SK-N-MC (cell line): ENCODE measurements at places on chromosomes 4 and X.

GRCh38 chr4:139865537-139865936 is 199.9 kb downstream of the MGST2 start:
- no peak for DNase-seq

DNA sequence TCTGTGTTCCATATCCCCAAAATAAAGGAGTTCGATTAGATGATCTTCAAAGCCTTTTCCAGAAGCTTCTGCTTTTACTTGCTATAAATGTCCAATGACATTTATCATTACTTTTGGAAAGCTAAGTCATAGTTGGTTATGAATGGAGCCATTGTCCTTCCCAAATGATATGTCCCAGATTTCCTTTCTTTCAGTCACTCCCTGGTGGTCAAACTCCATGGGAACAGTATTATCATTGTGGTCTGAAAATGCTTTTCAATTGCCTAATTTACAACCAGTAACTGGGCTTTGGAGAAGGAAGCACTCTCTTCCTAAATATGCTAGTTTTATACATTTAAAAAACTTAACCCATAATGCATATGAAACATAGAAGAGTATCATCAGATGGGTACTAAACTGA is 571.5 kb upstream of the AMOT start:
- no peak for DNase-seq

DNA sequence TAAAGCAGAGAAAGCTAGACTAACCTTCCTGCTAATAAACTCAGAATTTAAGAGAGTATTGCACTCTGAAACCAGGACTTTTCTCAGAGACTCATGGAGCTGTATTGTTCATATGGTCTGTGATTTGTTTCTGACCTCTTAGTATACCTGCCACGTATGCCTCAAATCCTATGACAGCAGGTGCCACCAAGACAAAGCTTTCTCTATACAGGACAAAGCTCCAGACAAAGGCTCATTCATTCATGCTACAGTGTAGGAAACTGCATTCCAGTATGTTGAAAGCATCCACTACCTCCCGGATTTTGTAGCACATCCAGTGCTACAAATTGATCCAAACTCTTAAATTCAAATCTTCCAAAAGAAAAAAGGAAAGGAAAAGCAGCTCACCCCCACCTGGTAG is 178.3 kb downstream of the CHIC2 start:
- DNase-seq, result no peak

DNA sequence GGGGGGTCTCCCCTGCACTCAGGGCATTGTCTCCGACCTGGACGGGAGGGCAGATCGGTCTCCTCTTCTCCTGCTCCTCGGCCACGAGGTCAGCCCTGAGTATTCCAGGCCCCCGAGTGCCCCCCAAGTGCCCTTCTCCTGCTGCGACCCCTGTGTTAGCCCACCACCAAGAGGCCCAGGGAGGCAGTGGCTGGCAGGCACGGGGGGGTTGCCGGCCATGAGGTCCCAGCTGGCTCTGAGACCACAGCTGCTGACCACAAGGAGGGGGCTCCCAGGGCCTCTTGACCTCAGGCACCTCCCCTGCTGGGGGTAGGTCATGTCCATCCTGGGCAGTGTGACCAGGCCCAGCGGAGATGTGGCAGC is 186.1 kb upstream of the PSAPL1 start:
- no peak for DNase-seq

DNA sequence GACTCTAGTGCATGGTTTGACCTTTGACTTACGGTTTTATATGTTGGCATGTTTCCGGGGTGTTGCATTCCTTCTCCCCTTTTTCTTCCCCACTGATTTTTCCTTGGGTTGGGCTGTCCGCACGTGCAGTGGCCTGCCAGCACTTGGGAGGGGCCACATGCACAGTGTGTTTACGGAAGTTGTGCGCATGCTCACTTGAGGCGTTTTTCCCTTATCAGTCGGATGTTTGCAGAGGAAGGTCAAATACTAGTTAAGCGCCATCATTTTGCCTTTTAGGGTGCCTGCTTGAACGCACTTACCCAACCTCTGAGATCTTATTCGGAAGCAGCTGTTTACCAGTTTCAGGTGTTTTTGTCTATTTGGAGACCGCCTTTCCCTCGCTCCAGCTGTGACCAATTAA is 653.9 kb upstream of the AADAT start:
- DNase-seq, result no peak

DNA sequence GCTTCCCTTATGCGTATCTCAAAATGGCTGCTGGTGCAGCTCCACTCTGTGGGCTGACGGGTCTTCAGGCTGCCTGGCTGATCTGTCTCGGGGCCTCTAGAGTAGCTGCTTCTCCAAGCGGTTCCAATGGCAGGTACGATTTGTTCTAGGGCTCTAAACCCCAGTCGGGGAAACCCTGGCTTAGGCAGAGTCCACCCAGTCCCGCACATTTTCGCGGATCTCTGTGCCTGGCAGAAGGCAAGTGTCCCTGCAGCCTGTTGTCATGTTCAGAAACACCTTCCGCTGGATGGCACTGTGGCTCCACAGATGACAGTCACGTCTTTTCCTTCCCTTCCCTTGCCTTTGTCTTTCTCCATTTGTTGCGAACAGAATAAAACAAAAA is 54.4 kb downstream of the NBDY start:
- DNase-seq, result no peak

- no peak for DNase-seq
Measured at GRCh38 chrX:45358392-45358791, 157.7 kb upstream of the DIPK2B start.

DNA sequence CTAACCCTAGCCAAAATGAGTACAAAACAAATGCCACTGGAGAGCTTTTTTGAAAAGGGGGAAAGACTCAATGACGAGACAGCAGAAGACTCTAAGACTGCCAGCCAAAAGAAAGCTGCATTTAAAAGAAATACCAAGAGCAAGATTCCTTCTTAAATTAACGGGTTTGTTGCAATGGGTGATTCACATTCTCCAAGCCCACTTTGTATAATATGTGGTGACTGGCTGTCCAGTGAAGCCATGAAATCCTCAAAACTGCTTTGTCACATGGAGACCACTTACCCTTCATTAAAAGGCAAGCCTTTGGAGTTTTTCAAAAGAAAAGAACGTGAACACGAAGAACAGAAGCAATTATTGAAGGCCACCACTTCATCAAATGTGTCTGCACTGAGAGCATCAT is 68.2 kb downstream of the MRPL1 start:
- DNase-seq, result no peak

GRCh38 chrX:130825525-130825924 is 77.5 kb downstream of the ENOX2 start:
- no peak for DNase-seq

- no peak for DNase-seq
Measured at GRCh38 chr4:83599183-83599582, 63.3 kb downstream of the GPAT3 start.

DNA sequence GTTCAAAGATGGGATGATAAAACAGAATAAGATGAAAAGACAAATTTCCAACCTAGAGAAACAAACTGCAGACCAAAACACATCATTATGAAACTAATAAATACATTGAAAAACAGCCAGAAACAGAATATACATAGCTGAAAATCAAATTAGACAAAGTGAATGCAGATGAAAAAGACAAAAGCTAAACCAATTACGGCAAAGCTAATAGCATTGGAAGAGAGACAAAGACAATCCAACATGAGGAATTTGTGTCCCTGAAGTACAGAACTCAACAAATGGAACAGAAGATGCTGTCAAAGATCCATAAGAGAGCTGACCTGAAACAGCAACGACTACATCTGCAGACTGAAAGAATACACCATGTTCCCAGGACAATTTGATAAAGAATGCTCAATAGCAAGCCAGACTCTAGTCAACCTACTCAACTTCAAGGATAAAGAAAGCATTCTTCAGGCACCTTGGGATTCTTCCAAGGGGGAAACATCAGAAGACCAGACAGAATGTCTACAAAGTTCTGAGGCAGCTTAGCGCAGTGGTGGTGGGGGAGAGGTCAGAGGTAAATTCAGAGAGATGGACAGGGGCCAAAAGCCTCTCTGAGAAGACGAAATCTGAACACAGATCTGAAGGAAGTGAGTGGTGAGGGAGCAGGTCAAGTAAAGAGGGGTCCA is 27.4 kb upstream of the IRAK1 start:
- no peak for DNase-seq

GRCh38 chrX:53000447-53001135 is 42.3 kb upstream of the FAM156A start:
- no peak for DNase-seq

DNA sequence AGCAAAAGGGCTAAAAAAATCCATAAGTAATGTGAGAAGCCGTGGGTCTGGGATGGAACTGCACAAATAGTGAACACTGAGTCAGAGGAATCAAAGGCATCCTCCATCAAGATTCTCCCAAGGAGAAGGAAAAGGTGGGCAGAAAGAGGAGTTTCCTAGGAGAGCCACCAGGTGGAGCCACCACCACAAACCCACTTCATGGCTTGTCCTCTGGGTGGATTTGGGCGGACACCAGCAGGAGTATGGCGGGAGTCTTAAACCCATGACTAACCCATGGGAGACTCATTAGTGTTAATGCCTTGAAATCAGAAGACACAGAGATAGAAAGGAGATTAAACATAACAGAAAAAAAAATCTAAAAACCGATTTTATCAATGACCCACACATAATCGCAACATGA is 147.7 kb downstream of the SH3KBP1 start:
- DNase-seq, result no peak

GRCh38 chr4:107600983-107601382 is 119.1 kb downstream of the PAPSS1 start:
- DNase-seq, result no peak

DNA sequence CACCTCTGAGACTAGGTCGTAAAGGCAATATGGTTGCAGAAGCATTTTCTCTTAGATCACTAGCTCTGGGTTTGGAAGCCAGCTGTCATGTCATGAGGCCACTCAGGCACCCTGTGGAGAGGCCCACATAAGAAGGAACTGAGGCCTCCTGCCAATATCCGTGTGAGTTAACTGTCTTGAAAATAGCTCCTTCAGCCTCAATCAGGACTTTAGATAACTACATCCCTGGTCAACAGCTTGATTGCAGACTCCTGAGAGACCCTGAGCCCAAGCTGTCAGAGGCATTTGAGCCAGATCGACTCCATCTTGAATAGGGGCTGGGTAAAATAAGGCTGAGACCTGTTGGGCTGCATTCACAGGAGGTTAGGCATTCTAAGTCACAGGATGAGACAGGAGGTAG is 15.1 kb upstream of the REPS2 start:
- DNase-seq, result no peak

DNA sequence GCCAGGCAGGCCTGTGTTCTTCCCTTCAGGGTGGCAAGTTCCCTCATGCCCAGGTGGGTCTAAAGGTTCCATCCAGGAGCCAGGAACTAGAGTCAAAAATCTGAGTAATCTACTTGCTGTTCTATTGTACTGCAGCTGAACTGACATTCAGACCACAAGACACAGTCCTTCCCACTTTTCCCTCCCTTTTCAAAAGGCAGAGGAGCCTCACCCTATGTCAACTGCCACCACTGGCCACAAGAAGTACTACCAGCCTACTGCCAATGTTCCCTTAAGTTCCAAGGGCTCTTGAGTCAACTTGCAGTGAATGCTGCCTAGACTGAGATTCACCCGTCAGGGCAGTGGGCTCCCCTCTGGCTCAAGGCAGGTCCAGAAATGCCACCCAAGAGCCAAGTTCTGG is 133.5 kb downstream of the FAM47B start:
- DNase-seq, result no peak

DNA sequence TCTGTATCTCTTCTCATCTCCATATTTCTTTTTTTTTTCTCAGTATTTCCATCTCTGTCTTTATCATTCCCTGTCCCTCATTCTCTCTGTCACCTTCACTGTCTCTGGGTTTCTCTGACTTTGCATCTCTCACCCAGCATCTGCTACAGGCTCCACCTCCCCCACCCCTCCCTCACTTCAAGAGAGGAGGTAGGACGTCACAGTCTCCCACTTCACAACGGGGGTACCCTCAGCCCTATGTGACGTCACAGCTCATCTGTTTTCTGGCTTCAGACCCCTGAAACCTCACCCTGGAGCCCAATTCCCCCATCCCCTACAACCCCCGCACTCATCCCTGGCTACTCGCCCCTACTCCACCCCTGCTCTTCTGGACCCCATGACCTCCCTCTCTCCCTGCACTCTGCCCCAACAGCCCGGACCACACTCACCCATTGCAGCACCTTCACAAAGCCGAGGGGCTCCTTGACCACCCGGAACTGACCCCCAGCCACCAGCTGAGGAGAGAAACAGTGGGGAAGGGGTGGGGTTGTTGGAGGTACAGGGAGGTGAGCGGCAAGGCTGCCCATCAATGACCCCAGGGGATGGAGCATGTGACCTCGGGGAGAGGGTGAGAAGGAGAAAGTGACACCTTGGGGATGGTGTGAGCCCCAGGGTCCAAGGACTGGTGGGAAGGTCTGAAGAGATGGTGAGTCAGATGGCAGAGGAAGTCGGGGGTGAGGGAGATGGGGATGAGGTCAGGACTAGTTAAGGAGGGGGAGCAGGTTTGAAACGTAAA is 1.3 kb downstream of the SYP start:
- no peak for DNase-seq

DNA sequence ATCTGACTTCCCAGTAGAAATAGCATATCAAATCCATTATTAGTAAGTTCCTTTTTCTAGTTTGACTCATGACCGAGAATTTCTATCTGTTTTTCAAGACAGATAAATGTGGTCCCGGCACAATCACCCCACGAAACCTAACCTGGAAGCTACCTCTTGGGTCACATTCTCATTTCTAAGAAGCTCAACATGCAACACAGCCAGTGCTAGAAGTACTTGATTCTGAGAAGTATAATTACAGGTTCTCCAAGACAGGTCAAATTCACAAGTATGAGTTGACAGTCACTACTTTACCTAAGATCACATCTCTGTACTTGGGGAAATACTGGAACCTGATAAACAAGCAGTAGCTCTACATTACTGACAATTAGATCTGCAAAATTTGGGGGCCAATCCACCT is 54.0 kb upstream of the PLAC1 start:
- DNase-seq, result no peak

DNA sequence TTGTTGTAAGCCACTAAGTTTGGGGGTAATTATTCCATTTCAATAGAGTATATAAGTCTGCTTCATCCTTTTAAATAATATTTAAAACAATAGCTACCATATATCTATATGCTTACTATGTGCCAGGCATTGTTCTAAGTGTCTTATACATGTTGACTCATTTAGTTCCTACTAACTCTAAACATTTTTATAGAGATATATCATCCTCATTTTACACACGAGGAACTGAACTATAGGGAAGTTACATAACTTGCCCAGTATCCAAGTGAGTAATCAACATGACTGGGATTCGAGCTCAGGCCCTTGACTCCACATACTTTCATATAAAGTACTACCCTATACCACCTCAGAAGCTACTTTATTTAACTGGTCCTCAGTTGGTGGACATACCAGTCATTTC is 175.3 kb upstream of the RAI2 start:
- DNase-seq, result no peak

DNA sequence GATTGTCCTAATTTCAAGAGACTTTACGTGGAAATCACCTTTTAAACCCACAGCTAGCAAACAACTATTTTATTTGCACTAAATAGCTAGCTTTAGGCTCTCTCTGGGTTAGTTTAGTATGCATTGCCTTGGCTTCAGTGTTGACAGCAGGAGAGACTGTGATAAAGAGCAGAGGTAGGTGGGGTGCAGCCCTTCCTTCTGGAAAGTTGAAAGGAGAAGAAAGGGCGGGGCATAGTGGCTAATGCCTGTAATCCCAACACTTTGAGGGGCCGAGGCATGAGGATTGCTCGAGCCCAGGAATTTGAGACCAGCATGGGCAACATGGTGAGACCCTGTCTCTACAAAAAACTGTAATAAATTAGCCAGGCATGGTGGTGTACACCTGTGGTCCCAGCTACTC is 29.0 kb upstream of the TMEM154 start:
- DNase-seq, result no peak
